PC-9 (cell line): ENCODE measurements at places on chromosomes 1 and 21. TPM values are rescaled to one million over a fixed set of nuclear protein-coding genes. Genes with fewer than 3 reads are reported as not detected.

- DNase-seq = no peak
Measured at GRCh38 chr1:46673749-46674182, 2.1 kb downstream of the TEX38 start.

GRCh38 chr1:150053926-150054325 is 13.7 kb upstream of the VPS45 start:
- no peak for DNase-seq

DNA sequence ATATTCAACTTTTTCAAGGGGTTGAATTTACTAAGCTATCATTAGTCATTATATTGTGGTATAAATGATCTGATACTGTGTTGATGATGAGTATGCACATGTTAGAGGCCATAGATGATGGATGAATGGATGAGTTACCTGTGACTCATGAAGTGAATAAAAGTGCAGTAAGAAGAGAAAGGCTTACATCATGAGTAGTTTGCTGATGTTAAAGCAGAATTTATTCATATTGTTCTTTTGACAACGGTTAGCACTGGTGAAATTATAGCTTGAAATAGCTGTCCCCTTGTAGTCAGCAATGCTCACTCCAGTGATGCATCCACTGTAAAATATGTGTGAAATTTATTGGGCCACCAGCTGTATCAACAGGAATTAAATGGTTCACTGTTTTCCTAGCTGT is 541.0 kb upstream of the ZRANB2 start:
- DNase-seq = no peak

Gene KLHDC7A
- 0.20 TPM in 1 of 2 replicates, not detected in the other for total RNA-seq
